ENCODE measurements at places on chromosomes 12 and 14.
A peak's percentile ranks its signal among the peaks of the same experiment; 100 is the strongest.

- no peak for DNase-seq
Observed at GRCh38 chr14:92264195-92264594, 58.8 kb upstream of the SLC24A4 start.

DNA sequence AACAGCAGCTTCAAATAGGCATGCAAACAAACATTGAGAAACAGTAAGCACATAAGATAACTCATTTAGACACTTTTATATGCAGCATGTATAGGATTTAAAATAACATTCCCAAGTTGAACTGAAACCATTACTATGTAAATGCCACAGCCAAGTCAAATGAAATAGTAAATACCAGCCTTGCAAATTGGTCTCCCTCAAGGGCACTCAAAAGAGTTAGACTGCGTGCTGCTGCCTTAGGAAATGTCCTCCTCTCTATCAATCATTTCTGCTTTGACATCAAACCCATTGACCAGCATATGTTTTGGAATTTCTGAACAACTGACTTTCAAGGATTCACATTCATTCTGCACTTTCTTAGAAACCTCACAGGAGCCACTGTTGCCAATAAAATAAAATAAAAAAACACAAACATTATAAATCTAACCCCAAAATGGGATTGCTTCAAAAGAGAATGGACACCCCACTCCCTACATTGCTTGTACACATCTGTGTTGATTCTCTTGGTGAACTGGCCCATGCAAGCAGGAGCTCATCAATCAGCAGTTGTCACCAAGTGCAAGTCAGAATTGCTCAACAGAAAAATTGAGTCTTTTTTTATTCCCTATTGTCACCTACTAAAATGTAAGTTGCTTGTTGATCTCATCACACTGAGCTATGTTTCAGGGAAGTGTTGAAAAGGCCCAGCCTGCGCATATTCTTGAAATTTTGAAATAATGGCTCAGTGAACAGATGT is 256.2 kb downstream of the DAD1 start:
- DNase-seq, result no peak

- no peak for DNase-seq
Observed at GRCh38 chr12:114963846-114964245, 279.9 kb upstream of the TBX3 start.

- no peak for DNase-seq
Observed at GRCh38 chr14:47715330-47715729, 39.9 kb upstream of the MDGA2 start.

GRCh38 chr12:96729886-96730285 is 177.2 kb upstream of the NEDD1 start:
- no peak for DNase-seq

- DNase-seq, result no peak
Observed at GRCh38 chr14:68662392-68662791, 130.5 kb downstream of the ZFP36L1 start.

GRCh38 chr12:59736786-59737185 is 141.0 kb downstream of the SLC16A7 start:
- DNase-seq, result peak; percentile 72

DNA sequence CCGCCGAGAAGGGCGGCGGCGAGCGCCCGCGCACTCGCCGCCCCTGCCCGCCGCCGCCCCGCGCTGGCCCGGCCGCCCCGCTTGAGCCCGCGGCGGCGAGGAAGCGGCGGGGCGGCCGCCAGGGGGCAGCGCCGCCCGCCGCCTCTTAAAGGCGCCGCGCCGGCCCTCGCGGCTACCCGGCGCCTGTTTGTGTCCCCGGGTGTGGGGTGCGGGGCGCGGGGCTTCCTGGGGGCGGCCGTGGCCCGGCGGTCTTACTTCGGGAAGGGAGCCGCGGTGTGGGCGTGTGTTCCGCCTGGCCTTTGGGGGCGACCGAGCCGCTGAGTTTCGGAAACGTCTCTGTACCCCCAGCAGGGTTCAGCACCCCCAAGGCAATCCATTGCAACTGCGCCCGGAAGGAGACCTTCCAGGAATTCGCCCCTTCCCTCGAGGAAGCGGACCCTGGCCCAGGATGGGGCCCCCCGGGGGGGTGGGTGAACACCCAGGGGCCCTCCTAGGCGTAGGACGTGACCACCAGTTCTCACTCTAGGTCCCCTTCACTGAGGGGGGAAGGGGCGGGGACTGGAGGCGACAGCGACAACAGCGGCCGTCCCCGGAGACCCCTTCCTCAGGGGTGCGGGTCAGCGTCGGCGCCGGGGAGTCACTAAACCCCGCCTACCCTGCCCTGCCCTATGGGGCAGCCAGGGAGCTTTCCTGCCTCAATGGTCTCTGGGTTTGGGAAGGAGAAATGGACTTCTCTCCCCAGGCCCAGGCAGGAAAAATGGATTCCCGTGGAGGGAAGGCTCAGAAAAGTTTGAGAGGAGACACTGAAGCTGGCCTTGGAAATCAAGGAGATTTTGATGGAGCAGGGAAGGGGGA is at the start of gene ITPK1:
TSS of gene ITPK1 (minus strand) at position 105 of the 855 bp plus-strand sequence. CDS start 762 bp downstream, outside the sequence.
- peak; percentile 93 for DNase-seq

- DNase-seq, result no peak
Observed at GRCh38 chr14:103348154-103348553, 14.1 kb downstream of the EIF5 start.

DNA sequence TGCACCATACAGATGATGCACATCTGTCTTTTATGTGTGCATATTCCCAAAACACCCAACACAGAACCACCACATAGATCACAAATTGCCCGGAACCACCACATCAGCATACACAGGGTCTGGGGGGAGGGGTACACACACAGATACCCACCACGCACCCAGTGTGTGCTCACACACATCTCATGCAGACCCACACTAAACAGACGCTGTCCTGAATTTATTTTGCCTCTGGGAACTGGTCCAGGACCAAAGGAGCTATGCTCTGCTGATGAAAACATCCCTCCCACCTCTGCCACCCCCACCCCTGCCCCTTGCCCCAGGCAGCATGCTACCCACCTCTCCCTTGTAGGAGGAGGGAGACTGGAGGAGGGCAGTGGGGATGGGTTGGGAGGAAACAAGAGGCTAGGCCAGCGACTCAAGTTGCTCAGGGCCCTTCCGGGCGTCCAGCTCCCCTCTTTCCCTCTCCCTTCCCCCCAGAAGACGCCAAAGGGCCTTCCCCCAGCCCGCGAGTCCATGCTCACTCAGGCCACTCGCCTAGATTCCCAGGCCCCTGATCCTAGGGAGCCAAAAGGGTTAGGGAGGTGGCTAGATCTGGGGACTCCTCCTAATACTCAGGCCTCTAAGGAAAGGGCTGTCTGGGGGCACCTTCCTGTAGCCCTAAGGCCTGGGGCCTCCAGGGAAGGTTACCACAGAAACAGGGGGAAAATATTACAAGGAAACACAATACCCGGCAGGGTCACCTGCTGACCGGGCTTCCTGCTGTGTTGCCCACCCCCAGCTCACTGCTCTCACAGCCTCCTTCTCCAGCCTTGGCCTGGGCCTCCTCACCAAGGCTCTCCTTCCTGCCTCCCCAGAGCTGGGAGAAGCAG is 3.1 kb downstream of the HDAC7 start:
- DNase-seq, result no peak

- no peak for DNase-seq
Observed at GRCh38 chr12:5792343-5792742, 152.7 kb downstream of the ANO2 start.

DNA sequence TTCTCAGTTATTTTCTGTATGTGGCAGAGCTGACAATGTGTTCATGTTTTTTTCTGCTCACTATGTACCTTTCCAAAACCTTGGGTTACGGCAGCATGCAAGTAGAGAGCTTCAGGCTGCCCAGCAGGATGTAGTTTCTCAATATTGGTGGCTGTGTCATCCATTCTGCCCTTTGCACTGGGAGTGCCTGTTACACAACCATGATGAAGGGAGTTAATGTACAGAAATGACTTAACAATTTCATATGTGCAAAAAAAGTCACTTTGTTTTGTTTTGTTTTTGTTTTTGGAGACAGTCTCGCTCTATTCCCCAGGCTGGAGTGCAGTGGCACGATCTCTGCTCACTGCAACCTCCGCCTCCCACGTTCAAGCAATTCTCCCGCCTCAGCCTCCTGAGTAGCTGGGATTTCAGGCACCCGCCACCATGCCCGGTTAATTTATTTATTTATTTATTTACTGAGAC is 6.1 kb upstream of the CNIH1 start:
- peak; percentile 43 for DNase-seq

DNA sequence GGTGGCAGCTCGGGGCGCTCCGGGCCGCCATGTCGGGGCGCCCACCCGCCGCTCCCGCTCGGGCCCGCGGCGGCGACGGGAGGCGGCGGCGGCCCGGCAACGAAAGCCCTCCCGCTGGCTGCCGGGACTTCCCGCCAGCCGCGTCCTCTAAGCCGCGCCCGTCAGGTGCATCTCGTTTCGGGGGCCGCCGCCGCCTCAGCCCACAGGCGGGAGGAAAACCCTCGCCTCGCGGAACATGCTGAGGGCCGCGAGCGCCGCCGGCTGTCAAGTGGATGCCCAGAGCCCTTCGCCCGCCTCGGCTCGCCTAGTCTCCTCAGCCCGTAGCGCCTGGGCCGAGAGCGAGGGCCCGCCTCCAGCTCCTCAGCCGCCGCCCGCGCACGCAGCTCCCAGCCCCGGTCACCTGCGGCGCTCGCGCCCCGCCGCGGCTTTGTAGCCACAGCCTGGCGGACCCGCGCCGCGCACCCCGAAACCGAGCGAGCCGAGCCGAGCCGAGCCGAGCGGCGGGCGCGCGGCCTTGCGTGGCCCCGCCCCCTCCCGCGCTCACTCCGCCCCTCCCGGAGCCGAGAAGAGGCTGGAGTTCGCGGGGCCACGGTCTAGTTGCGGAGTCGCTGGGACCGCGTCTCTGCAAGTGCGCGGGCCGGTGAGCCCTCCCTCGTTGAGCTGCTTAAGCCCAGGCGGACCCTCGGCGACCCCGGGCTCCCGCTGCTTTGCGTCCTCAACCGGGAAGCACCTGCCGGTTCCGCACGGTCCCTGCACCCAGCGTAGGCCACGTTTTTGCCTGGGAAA is at the start of gene EML5:
TSS of gene EML5 (minus strand) at position 481 of the 786 bp plus-strand sequence. CDS start at position 31, 450 bp downstream.
- DNase-seq, result peak; percentile 79

- peak; percentile 69 for DNase-seq
Observed at GRCh38 chr14:67665868-67666267, 8.6 kb downstream of the VTI1B start.

DNA sequence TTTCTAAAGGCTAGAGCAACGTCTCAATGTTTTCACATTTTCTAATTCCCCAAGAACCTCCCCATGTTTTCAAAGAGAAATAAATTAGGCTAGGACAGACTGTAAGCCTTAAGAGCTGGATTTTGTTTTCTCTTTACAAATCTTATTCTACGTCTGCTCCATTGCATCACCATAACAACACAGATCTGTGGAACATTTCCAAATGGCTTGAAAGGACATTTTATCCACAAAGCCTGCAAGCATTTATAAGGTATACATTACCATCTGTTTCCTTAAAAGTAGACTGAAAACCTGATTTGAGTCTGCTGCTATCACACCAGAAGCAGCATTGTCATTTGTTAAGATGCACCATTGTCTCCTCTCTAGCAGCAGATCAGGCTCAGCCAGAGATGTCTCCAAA is 115.3 kb upstream of the PLEKHA5 start:
- DNase-seq, result no peak

DNA sequence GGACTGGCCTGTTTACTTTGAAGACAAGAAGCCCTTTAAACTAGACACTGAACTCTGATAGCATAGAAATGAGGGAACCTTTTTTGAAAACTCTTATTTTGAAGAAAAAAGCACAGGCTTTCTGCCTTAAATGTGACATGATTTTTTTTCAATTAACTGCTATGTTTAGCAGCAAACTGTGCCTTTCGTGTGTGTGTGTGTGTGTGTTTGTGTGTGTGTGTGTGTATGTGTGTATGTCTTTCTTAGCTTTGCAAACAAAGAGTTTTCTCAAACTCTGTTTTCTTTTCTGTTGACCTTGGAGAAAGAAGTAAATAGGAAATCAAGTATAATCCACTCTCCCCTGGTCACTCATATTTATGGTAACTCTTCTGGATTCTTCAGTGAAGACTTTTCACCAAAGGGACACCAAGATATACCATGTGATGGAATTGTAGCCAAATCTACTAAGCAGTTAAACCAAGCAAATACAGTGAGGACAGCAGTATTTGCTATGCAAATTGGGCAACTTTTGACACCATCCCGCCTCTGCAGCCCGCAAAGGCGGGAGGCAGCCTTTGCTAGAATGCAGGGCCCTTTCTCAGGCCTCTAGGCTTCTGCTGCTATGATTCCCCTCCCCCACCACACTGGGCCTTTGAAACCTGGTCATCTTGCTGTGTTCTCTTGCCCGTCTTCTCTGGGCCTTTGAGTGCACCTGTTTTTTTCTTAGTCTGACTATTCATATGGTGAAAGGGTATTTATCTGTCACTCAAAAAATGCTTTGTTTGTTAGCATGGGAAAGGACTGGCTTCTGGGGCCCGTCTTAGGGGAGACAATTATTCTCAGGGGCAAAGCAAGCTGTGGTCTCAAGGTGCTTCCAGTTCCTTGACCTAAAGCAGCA is 107.9 kb downstream of the MYRFL start:
- DNase-seq, result no peak

DNA sequence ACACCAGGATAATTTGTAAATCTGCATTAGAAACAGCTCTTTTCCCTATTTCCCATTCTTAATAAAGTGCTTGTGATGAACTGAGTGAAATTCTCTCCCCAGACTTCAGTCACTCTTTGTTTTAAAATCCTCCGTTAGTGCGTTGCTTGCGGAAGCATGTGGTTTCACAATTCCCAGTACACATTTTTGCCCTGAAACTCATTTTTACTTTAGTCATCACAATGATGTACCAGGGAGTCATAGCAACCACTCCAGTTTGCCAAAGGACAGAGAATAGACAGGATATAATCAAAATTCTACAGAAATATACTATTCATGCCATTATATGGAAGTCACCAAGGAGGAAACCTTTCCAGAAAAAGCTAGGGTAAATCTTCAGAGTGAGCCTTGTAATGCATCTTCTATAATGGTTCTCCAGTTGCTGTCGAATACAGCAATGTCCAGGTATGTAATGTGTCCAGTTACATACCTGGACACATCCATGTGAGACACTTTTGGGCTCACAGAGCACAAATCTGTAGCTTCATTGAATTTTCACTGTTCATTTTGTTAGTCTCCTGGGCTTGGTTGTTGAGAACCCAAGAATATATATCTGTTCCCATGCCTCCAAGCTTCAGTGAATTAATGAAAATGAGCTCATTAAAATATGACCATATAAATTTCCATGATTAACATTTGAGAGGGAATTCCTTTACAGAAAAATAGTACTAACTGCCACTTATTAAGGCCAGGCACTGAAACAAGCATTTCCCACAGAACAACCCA is 57.8 kb downstream of the GPR135 start:
- DNase-seq, result peak; percentile 88

DNA sequence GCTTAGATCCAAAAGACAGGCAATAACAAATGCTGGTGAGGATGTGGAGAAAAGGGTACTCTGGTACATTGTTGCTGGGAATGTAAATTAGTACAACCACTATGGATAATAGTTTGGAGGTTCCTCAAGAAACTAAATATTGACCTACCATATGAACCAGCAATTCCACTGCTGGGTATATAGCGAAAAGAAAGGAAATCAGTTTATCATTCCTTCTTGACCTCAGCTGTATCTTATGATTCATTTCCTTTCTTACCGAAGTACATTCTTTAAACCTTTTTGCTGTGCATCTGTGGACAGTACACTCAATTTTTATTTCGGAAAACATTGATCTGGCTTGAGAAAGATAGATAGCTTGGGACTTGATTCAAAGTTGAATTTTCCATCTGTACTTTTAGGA is 183.2 kb upstream of the LRFN5 start:
- DNase-seq, result no peak

- no peak for DNase-seq
Observed at GRCh38 chr14:51014625-51015024, 70.3 kb upstream of the PYGL start.
